RWPE2 (cell line): ENCODE measurements at places on chromosomes 16 and 17.
A peak's percentile ranks its signal among the peaks of the same experiment; 100 is the strongest.

DNA sequence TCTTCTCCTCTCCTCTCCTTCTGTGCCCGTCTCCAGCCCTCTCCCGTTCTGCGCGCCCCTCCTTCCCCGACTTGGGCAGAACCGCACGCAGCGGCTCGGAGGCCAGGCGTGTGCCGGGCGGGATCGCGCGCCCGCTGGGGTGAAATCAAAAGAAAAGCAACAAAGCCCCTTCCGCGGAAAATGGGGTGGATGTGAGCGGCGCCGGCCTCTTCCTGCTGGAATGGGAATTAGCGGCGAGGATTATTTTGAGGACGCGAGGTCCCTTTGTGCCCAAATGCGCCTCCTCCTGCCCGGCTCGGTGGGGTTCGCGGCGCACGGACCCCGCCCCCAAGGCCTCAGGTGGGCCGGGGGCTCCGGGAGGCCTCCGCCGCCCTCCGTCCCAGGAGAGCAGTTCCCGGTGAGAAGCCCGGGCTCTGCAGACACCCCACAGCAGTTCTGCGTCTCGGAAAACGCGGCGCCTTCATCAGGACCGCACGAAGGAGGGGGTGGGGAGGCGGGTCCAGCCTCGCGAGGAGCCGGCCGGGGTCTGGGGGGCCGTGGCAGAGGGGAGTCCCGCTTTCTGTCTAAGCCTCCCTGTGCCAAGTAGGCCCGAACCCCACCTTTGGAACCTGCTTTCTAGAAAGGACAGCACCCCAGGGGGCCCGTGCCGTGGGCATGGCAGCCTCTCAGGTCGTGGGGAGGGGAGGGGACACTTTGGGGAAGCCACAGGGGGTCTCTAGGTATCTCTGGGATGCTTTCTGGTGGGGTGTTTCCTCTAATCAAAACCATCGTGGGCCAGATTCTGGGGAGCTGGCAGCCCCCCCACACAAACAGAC, 91.0 kb upstream of the CBX4 start:
- DNase-seq = no peak

DNA sequence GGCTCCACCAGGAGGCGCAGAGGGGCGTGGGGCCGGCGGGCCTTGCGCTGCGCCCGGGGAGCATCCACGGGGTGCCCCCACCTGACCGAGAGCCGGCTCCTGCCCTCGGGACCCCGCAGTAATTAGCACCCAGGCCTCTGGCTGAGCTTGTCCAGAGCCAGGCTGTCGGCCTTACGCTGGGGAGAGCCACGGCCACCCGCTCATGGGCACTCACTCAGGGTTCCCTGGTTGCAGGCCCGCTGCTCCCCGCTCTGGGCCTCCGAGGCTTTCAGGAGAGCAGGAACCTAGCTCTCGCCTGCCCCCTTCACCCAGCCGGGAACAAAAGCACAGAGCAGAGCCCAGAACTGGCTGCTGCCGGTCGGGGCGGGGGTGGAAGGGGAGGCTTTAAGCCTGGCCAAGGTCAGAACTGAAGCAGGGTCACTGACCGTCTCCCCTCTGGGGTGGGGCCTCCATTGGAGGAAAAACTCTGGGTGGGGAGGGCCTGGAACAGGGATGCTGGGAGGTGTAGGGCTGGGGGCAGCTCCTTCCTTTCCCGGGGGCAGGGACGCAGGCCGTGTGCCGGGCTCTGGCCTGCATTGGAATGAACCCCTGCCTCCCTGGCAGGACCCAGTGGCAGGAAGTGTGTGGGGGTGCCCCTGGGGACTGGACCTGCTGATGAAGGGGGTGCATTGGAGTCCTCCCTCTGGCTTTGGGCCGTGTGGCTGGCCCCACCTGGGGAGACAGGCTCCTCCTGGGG, 12.3 kb downstream of the GLIS2 start:
- DNase-seq = peak; percentile 73

- no peak for DNase-seq
Observed at GRCh38 chr16:46826631-46827030, 4.3 kb downstream of the C16orf87 start.

GRCh38 chr16:51508490-51509212, 357.6 kb upstream of the SALL1 start:
- DNase-seq = no peak

GRCh38 chr16:5020551-5020950, 13.2 kb downstream of the NAGPA start:
- no peak for DNase-seq

DNA sequence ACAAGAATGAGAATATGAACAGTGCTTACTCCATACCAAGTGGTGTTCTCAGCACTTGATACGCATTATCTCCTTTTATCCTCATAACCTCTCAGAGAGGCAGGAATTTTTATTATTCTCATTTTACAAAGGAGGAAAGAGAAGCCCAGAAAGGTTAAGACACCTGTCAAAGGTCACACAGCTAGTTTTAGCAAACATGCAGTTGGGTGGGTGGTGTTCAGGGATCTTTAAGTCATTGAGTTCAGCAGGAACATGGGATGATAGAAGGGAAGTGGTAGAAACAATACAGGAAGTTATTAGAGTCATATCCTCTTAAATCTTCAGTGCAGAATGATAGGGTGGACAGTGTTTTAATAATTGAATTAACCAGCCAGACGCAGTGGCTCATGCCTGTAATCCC, 95.4 kb downstream of the IRX3 start:
- DNase-seq = no peak

- peak; percentile 85 for DNase-seq
Observed at GRCh38 chr17:81991684-81992305, 14.4 kb downstream of the ASPSCR1 start.

GRCh38 chr17:73663614-73664013, 19.4 kb upstream of the SDK2 start:
- no peak for DNase-seq

- DNase-seq = no peak
Observed at GRCh38 chr17:573036-573435, 141.6 kb downstream of the VPS53 start.

GRCh38 chr16:85058909-85059308, 31.3 kb downstream of the KIAA0513 start:
- no peak for DNase-seq

DNA sequence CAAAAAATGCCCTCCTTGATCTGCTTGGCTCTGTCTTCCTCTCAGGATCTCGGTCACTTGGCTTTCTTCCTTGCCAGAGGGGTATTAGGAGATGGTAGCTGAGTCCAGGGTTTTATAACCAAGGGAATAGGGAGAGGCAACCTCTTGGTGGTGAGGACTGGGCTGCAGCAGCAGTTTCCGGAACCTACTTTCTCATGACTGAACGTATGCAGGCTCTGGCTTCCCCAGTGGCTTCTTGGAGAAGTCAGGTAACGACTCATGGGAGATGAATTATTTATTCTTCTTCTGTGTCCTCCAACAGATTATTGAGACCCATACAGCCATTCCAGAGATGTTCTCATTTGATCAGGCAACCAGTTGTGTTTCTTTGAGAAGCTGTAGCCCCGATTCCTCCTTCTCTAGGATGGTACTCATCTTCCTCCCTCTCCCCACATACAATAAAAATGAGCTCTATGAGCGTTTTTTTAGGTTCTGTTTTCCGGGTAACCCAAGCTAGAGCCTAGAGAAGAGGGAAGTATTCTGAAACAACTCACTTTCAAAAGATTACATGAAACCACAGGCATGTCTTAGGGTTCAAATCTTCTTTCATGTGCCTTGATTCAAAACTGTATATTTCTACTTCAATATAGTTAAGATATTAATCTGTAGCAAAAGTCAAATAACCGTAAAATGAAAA, 22.3 kb upstream of the DHX40 start:
- no peak for DNase-seq

- DNase-seq = no peak
Observed at GRCh38 chr17:77810536-77810935, 148.0 kb upstream of the TNRC6C start.

GRCh38 chr16:59697761-59698160, 963.6 kb upstream of the GOT2 start:
- DNase-seq = no peak

GRCh38 chr17:4658478-4659305, 17.2 kb upstream of the ALOX15 start:
- no peak for DNase-seq

DNA sequence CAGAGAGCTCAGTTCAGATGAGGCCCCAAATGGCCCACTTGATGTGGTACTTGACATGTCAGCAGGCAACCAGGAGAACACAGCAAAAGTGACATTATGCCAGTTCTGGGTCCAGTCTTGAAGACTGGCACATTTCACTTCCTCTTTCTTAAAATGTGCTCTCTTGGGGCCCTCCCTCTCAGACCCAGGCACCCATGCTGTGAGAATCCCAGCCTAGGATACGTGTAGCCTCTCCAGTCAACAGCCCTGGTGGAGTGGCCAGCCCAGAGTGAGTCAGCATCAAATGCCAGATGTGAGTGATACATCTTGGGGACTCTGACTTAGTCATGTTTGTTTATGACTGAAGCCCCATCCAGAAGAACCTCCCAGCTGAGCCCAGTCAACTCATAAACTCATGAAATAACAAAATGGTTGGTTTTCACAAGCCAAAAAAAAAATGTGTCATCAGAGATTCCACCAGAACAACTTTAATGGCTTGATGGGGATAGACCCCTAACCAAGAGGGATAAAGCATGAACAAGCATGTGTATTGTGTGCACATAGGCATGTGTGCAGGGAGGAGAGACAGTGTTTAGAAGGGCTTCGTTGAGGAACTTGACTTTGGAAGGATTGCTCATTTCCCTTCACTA, 82.5 kb upstream of the TNRC6C start:
- no peak for DNase-seq

DNA sequence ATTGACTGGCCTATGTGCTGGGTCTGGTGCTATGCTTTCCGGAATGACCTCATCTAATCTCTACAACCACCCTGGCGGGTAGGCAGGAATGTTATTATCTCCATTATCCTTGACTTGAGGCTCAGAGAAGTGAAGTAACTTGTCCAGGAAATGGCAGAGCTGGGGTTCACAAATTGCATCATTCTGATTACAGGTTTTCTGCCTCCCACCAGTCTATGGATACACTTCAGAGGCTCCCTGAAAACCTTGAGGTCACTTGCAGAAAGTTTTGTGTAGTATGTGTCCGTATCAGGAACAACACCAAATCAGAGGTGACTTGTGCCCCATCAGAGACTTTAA, 19.1 kb downstream of the NOD2 start:
- DNase-seq = no peak

- DNase-seq = no peak
Observed at GRCh38 chr17:50908860-50909764, 43.0 kb upstream of the TOB1 start.

DNA sequence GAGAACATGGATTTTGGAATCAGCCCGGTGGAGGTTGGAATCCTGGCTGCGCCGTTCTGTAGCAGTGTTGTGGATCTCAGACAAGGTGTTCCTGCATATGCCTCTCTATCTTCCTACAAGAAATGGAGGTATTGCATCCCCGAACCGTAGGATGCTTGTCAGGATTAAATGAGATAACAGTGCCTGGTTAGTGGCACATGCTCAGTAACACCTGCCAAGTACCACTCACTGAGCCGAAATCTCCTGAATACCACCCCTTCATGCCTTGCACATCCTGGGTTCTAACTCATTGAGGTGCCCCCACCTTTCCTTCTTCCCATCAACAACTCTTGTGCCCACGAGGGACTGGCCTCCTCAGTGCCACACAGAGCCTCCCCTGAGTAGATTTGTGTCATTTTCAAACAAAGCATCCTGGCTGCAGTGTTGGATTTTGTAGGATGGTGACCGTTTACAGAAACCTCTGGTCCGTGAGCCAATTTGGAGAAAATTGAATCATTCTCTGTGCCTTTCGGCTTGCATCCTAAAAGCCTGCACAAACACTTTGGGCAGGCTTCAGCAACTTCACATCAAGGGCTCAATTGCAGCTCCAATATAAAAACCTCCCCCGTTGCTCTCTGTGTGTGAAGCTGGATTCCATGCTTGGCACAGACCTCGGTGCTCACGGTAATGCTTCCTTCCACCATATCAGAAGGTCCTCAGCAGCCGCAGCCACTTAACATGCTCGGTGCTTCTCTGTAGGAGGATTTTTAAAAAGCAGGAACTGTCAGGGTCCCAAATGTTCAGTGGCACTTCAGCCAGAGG, 84.2 kb downstream of the WWOX start:
- DNase-seq = no peak

DNA sequence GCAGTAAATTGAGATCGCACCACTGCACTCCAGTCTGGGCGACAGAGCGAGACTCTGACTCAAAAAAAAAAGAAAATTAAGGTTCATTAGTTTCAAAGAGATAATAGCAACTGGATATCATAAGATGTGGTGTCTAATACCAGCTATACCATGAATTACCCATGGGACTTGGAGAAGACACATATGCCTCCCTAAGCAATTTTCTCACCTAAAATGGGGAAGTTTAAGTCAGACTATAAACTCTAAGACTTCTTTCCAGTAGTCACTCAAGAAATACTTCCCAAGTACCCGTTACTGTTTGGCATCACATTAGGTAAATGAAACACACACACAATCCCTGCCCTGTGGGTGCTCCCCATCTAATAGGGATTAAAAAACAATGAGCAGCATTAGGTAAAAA, 22.6 kb downstream of the SMURF2 start:
- DNase-seq = no peak

DNA sequence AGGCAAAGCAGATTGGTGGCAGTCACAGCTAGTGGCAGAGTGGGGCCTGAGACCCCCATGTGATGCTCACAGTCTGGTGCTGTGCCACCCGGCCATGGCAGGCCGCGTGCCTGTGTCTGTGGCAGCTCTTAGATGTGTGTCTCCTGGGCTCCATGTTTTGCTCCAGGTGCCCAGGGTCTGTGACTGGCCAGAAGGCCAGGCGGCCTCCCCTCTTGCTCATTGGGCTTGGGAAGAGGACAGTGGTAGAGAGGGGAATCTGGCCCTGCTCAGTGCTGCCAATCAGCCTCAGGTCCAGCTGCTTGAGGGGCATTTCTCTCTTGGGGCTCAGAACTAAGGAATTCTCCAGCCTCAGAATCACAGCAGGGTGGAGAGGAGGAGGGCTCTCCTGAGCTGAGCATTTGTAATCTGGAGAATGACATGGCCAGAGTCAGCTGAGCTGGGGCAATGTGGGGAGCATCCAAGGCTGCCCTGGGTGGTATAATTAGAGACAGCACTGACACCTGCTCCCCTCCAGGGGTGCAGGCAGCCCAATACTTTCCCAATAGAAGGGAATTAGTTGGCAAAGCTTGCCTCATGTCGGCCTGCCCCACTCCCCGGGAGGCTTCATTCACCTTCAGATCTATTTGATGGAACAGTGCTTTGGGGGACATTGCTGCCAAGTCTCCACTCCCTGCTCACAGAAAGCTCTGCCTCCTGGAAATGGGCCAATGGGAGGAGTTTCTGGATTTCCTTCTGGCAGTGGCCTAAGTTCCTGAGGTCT, 2.7 kb upstream of the LASP1NB start:
- no peak for DNase-seq

GRCh38 chr16:18788828-18789514, 1.2 kb downstream of the RPS15A start:
- no peak for DNase-seq

- no peak for DNase-seq
Observed at GRCh38 chr17:35188111-35188510, 6.1 kb downstream of the SLC35G3 start.

- DNase-seq = no peak
Observed at GRCh38 chr17:4666296-4666695, 24.8 kb upstream of the ALOX15 start.

DNA sequence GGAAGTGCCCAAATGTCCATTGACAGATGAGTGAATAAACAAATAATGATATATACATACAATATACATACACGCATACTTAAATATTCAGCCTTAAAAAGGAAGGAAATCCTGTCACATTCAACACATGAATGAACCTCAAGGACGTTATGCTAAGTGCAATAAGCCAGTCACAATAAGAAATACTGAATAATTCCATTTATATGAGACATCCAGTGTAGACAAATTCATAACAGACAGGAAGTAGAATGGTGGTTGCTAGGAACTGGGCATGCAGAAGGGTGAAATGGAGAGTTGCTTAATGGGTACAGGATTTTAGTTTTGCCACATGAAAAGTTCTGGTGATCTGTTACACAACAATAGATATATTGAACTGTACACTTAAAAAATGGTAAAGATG, 8.8 kb upstream of the ITGB4 start:
- no peak for DNase-seq
